ENCODE measurements at places on chromosomes 1 and 21.

DNA sequence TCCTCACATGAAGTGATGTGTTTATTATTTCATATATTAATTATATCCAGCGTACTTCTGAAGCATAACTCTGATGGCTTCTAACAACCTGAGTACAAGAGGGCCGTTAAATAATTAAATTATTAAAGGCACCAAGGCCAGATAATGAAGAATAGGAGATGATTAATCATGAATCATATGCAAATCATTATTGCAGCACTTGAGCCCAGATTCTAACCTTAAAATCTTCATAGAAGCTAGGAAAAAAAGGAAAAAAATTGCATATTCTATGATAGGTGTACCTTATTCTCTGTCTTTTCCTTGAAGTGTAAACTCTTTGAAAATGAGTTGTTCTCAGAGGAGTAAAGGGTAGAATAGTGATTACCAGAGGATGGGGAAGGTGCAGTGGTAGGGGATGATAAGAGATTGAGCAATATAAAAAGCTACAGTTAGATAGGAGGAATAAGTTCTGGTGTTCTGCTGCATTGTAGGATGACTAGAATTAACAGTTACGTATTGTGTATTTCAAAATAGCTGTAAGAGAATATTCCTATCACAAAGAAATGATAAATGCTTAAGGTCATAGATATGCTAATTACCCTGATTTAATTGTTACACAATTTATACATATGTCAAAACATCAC is 51.1 kb downstream of the SWT1 start:
- DNase-seq, result peak; percentile 1

DNA sequence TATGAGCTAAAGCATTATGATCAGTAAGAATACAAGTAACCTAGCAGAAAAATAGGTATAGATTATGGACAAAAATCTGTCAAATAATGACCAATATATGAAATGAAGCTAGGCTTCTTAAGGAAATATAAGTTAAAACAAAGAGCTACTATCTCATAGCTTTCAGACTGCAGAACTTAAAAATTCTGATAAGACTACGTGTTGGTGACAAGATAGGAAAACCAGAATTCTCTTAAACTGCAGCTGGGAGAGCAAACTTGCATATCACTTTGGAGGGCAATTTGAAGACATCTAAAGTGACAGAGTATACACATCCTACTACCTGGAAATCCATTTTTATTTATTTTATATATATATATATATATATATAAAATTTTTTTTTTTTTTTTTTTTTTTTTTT is 65.5 kb downstream of the LTN1 start:
- no peak for DNase-seq

DNA sequence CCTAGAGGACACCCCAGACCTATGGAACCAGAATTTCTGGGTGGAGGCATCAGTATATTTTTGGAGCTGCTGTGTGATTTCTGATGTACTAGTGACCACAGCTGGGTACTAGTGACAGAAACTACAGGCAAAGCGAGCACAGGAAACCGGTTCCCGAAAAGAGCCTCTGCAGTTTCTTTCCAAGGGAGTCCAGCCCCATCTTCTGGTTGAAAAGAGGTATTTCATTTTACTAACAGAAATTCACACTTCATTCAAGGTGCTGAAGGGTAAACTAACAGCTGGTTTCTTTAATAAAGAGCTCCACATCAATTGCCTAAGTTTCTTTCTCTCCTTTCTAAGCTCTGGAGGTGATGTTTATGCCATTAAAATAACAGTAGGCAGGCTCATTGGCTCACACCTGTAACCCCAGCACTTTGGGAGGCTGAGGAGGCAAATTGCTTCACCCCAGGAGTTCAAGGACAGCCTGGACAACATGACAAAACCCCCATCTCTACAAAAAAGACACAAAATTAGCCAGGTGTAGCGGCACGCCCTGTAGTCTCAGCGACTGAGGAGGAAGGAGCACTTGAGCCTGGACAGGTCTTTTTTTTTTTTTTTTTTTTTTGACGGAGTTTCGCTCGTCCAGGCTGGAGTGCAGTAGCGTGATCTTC is 22.0 kb downstream of the THAP3 start:
- DNase-seq, result peak; percentile 24

DNA sequence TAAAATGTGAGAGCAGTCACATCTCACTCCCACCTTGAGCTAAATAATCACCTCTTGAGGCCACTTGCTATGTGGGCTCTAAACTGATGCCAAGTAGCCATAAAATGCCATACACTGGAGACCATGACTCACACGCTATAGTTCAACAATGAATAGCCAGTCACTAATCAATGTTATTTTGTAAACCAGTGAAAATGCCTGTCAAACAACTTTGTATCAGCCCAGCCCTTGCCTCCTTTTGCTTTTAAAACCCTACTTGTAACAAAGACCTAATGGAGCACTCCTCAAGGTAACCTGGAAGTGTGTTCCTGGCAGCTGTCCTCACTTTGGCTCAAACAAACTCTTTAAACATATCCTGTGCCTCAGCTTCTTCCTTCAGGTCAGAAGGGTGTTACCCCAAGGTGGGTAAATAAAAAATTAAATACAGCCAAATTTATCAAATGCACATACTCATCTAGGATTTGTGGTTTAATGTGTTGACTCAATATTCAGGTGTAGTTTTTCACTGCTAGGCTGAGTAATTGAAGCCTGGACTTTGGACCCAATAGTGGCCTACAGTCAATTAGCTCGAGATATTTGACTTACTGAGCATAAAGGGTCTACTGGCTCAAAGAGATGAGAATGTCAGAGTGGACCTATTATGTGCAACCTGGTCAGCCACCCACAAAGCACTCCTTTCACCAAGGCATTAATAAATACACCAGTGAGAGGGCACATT is 154.3 kb downstream of the COQ8A start:
- no peak for DNase-seq

DNA sequence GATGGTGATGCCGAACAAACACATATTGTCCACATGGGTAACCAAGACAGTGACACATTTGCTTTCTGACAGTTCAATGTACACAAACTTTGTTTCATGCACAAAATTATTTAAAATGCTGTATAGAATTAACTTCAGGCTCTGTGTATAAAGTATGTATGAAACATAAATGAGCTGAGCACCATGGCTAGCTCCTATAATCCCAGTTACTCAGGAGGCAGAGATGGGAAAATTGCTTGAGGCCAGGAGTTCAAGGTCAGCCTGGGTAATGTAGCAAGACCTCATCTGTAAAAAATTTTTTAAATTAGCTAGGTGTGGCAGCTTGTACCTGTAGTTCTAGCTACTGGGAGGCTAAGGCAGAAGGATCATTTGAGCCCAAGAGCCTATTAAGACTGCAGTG is 19.2 kb upstream of the RC3H1 start:
- DNase-seq, result no peak

DNA sequence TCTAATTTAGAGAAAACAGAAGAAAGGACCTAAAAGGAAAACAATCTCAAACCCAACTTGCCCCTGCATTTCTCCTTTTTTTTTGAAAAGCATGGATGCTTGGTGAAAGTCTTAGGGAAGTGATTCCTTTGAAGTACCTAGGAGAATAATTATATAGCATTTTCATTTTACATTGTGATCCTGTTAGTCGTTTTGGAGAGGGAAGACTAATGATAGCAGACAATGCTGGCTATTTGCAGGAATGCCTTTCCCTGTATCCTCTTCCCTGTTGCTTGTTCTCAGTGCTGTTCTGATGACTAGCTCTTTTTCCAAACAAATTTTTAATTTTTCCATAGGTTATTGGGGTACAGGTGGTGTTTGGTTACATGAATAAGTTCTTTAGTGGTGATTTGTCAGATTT is 53.9 kb downstream of the LAMC1 start:
- DNase-seq, result no peak

DNA sequence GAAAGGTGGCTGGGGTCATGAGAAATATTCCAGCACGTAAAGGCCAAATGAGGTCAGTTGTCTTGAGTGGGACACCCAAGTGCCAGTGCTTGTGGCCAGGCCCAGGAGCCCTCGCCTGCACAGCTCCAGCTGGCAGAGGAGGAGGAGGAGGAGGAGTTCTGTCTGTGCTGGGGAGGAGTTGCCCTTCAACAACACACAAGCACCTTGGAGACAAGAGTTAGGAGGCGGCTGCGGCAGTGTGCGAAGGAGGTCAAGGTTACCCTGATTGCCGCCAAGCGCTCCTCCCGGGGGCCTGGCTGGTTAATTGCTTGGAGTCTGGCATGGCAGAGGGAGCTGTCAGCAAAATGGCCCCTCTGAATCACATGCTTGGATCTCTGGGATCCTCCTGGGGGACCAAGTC is 45.1 kb downstream of the GRIK3 start:
- no peak for DNase-seq

DNA sequence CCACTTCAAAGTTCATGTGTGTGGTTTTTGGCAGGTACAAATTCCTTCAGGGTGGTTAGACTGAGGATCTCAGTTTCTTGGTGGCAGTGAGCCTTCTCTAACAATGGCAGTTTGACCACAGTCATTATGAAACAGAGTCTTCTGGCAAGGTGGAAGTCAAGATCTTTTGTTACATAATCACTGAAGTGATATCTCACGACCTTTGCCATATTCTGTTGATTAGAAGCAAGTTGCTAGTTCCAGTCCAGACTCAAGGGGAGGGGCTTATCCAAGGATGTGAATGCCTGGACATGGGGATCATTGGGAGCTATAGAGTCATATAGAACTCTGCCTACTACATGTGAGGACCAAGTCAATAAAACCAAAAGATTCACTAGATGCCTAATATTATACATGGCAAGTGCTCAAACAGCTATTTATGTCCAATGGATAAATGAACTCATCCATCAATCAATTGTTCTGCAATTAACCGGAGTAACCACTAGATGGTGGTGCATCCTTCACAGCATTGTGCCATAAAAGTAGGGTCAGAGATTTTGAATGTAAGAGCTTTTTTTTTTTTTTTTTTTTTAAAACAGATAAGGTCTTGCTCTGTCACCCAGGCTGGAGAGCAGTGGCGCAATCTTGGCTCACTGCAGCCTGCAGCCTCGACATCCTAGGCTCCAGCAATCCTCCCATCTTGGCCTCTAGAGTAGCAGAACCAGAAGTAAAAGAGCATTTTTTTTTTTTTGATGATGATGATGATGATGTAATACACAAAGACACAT is 131.9 kb downstream of the CRB1 start:
- peak; percentile 68 for DNase-seq

DNA sequence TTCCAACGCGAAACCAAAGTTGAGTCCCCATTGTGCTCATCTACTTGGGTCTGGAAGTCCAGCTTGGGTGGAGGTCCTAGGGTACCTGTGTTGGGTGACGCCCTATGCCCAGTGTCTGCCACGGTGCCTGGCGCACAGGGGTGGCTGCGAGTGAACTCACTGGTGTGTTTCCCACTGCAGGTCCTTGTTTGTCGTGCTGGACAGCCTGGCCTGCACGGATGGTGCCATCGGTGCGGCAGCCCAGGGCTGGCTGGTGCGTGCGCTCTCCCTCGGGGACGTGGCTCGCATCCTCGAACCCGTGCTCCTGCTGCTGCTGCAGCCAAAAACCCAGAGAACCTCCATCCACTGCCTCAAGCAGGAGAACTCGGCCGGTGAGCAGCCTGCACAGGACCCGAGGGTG is 80.4 kb upstream of the MORC3 start:
- DNase-seq, result no peak

- peak; percentile 36 for DNase-seq
These were observed 1.4 kb downstream of the JUN start for GRCh38 chr1:58782178-58783089.

GRCh38 chr21:41029571-41029970 is 138.4 kb upstream of the BACE2 start:
- DNase-seq, result no peak

DNA sequence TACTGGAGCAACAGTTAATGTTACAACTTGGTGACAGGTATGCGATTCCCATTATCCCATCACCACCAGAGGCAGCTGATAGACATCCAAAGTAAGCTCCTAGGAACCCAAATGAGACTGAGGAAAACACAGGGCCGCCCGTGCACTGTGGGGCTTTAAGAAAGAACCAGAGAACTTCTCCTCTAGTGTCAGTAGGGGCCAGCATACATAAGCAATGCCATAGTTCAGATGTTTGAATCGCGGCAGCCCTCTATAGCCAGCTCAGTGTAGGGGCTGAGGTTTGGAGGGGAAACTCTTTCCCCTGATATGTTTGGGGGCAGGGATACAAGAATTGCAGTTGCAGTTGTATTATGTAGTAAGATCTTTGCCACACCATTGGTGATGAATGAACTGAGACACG is 593.3 kb upstream of the NCAM2 start:
- DNase-seq, result no peak

DNA sequence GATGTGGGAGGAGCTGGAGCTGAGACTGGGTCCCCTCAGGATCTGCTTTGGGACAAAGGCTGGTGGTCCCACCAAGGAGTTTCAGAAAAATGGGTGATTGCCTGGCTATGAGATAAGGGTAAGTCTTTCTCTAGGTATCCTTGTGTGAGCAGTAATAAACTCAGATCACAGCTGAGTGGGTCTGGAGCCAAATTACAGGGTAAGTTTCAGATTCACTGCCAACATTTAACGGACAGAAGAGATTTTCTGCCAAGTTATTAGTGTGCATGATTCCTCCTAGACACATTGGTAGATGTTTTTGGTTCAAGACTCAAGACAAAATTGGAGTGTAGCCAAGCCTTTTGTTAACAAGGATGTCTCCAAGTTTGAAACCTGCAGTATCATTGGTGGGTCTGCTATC is 7.5 kb downstream of the CD1B start:
- DNase-seq, result no peak

Measured in HT1080 (cell line).